ENCODE measurements at places on chromosomes 4 and X.

DNA sequence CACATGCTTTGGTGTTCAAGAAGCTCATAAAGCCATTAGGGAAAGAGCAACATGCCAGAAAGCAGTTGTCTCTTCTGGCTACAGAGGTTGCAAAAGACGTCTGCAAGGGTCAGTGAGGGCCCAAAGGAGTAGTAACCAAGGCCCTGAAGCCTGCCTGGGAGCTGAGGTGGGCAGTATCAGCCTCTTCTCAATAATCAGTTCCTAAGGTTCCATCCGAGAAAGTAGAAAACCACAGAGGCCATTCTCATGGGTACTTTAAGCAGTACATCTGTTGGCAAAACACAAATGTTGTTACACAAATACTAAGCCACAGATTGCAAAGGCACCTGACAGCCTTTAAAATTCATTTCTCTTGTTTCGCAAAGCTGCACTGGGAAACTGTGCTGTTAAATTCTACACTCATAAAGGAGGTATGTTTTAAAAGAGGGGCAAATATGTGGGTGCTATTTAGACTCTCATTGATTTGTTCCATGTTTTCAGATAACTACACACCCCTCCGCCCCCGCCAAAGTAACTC lies 37.7 kb downstream of the MECP2 start:
- no peak for DNase-seq

GRCh38 chrX:40074080-40074958 lies 23.4 kb downstream of the BCOR start:
- no peak for DNase-seq

GRCh38 chrX:140836874-140837273 lies 127.3 kb downstream of the LINC00632 start:
- DNase-seq: no peak

DNA sequence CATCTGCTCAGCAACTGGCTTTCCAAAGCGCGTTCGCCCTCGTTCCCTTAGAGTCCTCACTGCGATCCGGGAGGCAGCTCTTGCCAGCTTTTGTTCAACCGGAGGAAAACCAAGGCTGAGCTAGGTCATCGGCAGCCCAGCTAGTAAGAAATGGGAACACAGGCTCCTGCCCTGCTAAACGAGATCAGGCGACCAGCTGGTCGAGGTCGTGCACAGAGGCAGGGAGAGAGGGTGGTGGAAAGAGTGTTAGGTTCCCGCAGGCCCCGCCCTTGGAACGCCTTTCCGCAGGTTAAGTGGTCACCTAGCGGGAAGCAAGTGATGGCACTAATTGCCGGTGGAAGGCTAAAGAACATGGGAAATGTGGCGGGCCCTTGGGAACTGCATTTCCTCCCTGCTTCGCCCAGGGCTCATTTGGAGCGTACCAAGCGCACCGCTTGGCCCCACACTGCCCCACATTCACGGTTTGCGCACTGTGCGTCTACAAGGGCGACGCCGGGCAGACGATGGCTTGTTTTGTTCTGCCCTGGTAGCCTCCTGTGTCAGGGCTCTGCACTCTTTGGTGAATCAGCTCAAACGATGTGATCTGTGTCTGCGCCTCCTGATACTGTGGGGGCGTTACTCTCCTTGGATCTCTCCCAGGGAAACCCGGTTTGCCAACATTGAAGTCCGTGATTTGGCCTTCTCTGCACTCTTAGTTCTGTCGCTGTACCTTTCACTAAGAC lies 7.2 kb upstream of the PRDM8 start:
- DNase-seq: no peak

GRCh38 chrX:54427837-54428424 lies 12.3 kb upstream of the TSR2 start:
- no peak for DNase-seq

DNA sequence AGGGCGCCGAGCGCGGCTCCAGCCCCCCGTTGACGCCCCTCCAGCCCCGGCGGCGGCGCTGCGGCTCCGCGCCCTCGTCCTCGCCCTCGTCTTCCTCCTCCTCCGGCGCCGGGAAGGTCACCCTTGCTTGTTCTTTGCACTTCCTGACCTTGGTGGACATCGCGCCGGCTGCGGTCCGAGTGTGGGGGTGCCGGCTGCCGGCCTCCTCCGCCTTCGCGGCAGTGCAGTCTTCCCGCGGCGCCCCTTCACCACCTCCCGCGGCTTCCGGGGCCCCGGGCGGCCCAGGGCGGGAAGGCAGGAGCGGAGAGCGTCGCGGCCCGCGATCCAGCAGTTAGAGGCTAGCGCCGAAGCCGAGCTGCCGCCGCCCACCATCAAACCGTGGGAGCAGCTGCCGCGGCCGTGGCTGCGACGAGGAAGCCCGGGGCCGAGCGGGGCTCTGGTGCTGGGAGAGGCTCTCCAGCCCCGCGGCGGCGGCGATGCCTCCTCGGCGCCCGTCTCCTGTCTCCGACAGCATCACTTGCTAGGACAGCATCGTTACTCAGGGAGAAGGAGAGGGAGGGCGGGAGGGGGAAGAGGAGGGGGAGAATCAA lies at the start of gene TRPC3:
Gene TRPC3 (minus strand): TSS at position 540 of the 590 bp plus-strand sequence. CDS start 380 bp downstream, at position 160.
- DNase-seq: no peak

- no peak for DNase-seq
Measured at GRCh38 chr4:179344861-179345260, 1902.6 kb upstream of the AGA start.

DNA sequence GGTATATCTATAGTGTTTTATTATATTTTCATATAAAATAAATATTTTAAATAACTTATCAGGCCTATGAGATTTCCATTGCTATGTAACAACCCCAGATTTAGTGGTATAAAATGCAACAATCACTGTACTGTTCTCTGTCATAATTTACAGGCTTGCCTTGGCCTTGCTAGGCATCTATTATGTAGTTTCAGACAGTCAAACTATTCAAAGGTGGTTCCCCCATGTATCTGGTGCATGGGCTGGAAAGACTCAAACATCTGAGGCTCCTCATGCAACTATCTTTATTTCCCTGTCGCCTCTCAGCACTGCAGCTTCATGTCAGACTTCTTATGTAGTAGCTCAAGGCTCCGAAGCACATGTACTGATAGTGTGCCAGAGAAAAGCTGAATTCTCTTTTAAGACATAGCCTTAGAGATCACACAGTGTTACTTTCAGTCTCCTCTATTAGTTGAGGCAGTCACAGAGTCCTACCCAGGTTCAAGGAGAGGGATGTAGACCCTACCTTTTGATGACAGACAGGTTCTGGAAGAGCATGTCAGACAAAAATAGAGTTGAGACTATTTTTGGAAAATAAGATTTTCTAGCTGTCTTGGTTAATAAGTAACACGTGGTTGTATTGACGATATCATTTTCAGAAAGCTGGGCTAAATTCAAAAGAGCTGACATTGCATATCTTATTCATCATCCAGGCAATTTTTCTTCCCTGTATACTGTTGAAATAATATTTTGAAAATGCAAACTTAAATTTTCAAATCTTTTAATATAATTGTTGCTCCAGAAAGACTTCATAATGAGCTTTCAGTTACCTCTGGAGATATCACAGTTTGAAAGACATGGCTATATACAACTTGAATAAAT lies 19.4 kb downstream of the MTTP start:
- DNase-seq: no peak

GRCh38 chr4:74423104-74423503 lies 21.8 kb upstream of the AREG start:
- no peak for DNase-seq

- DNase-seq: no peak
Measured at GRCh38 chrX:149021159-149021558, 483.9 kb downstream of the IDS start.

DNA sequence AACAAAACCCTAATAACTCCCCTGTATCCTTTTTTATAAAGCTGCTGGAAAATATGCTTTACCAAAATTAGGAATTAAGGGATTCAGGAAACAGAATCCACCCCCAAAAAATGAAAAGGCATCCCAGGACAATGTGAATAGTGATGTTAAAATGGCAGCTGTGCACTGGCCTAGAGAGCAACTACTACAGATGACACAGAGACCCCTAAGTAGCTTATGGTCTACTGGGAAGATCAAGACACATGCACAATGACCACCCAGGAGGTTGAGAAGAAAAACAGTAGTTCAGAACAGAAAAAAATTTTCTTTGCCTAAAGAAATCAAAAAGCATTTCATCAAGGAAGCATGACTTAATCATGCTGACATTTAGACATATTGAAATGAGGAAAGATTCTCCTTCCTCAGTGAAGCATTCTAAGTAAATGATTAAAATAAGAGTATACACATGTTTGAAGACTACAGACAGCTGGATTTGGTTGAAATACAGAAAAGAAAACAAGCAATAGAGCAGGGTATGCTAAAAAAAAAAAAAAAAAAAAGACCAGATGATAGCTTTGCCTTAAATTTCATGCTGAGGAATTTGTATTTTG lies 117.3 kb downstream of the WDFY3 start:
- DNase-seq: no peak

GRCh38 chr4:33060674-33061542 lies 2340.7 kb downstream of the PCDH7 start:
- no peak for DNase-seq

- no peak for DNase-seq
Measured at GRCh38 chr4:102809190-102809589, 18.2 kb downstream of the UBE2D3 start.

GRCh38 chr4:39608451-39608850 lies 30.2 kb downstream of the SMIM14 start:
- DNase-seq: no peak

DNA sequence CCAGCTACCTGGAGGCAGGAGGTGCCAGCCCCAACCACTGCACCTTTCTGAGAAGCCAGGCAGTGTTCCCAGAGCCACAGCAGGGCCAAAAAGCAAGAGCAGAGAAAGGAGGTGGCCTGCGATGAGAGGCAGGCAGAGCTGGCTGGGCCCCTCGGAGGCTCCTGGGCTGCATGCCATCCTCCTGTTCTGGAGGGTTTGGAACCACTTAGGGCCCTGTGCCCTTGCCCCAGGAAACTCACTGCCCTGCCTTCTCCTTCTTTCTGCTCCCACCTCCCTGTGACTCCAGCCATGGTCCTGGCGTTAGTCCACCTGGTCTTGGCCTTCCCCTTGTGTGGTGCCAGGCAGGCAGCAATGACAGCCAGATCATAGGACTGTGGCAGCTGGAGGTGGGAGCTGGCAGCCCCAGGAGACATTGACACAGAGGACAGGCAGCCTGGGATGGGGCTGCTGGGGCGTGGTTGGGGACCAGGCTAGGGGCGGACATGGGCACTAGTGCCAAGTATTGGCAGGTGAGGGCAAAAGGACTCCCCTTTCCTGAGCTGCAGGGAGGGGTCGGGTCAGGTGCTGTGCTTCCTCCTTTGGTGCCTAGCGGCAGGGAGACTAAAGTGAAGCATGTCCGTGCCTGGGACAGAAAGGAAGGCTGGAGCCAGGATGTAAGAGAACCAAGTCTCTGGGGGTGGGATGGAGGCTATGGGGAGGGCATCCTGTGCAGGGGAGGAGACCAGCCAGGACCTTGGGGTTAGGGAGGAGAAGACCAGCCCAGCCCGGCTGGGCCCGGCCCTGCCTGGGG lies 1.4 kb downstream of the APLN start:
- DNase-seq: no peak

- DNase-seq: no peak
Measured at GRCh38 chrX:49186125-49187027, at the start of gene PRICKLE3. Gene PRICKLE3 (minus strand): TSS chrX:49186373. CDS start chrX:49186297, 76 bp downstream.

DNA sequence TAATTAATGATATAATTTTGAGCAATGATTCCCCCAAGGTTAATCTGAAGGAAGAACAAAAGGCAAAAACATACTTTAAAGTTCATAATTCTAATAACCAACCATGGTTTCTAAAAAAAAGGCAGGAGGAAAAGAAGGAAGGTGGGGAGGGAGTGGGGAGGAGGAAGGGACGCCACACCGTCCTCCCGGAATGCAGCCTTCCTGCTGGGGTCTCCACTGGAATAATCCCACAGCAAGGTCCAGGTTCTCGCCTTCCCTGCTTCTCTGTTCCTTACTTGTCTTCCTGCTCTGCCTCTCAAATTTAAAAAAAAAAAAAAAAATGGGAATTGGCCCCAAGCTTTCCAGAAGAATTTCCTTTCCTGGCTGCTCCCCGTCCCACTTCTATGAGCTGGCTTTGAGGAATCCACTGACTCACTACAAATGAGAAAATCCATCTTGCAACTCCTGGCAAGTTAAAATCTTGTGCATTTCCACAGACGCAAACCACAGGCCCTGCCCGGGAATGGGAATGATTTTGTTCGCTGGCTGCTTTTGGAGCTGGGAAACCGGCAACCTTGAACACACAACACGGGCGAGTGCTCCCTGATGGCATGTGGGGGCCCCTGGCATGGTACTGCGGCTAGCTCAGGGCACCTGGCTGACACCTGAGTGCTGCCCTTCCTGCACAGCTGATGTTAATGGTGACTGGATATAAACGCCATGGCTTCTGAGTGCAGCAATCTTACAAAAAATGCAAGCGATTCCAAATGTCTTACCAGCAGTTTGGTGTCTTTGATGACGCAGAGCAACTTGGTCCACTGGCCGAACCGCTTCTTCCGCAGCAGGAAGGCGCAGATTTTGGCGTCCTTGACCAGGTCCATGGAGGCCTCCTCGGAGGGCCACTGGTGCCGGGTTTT lies 97.0 kb downstream of the AFAP1 start:
- DNase-seq: peak; percentile 99

DNA sequence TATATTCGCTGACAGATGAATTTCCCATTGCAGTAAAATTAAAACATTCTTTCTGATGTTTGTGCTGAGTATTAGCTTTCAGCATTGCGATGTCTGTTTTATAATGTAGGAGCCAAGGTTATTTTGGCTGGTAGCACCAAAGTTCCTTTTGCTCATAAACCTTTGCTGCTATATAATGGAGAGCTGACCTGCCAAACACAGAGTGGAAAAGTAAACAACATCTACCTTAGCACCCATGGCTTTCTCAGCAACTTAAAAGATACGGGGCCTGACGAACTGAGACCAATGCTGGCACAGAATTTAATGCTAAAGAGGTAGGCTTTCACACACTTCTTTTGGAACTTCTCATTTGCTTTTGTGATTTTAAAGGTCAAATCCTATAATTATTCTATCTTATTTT lies 46.0 kb downstream of the WDR19 start:
- DNase-seq: no peak

GRCh38 chr4:94511591-94511990 lies 59.8 kb downstream of the PDLIM5 start:
- no peak for DNase-seq

- DNase-seq: peak; percentile 50
Measured at GRCh38 chrX:150635952-150636351, 57.2 kb upstream of the MTMR1 start.

GRCh38 chrX:105328773-105329172 lies 108.3 kb upstream of the TEX13A start:
- DNase-seq: no peak

DNA sequence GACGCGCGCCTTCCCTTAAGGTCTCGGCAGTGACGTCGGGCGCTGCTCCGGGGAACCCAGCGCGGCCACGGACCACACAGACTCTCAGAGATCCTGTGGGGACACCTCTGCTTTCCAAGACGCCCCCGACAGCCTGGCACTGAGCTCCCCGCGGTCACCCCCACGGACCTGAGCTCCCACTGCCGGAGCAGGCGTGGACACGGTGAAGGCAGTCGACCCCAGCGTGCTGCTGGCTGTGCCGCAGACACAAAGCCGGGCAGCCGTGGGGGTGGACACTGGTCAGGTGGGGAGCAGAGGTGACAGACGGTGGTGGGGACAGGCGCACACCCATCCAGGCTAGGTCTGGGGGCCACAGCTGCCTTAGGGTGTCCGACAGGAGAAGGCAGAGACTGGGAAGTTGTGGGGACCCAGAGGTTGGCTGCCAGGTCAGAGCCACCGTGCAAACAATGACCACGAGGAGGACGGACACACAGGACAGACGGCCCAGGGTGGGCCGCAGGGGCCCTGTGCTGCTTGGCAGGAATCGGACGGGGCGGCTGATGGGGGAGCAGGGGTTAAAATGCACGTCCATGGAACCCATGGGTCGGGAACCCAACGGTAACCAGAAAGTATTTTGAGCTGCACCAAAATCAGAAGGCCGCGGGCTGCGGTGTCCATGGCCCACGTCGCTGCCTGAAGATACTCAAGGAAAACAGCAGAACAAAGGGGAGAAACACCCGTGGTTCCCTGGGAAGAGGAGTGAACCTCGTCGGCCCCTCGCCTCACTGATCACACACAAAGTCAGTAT lies 16.6 kb upstream of the GTPBP6 start:
- no peak for DNase-seq
